Urinary bladder (tissue), 4 donors: ENCODE measurements at places on chromosomes 1 and 21.

DNA sequence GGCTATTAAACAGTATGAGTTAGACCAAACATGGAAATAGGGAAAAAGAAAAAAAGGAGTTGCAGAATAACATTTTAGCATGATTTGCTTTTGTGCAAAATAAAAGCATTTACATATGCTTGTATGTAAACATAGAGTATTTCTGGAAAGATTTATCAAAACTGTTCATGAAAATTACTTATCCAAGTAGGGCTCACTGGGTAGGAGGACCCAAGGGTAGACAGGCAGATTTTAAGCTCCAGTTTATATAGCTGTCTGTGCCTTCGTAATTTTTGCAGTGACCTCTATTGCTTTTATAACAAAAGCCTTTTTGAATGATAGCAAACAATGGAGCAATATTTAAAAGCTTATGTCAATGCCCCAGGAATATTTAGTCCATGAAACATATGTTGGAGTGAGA is 228.8 kb upstream of the IRF2BP2 start:
- no peak for DNase-seq

GRCh38 chr1:56557746-56558145 is 21.6 kb downstream of the PLPP3 start:
- DNase-seq: no peak

- DNase-seq: peak; percentile 53
Measured at GRCh38 chr1:204493145-204493983, 1.2 kb downstream of the PIK3C2B start.

DNA sequence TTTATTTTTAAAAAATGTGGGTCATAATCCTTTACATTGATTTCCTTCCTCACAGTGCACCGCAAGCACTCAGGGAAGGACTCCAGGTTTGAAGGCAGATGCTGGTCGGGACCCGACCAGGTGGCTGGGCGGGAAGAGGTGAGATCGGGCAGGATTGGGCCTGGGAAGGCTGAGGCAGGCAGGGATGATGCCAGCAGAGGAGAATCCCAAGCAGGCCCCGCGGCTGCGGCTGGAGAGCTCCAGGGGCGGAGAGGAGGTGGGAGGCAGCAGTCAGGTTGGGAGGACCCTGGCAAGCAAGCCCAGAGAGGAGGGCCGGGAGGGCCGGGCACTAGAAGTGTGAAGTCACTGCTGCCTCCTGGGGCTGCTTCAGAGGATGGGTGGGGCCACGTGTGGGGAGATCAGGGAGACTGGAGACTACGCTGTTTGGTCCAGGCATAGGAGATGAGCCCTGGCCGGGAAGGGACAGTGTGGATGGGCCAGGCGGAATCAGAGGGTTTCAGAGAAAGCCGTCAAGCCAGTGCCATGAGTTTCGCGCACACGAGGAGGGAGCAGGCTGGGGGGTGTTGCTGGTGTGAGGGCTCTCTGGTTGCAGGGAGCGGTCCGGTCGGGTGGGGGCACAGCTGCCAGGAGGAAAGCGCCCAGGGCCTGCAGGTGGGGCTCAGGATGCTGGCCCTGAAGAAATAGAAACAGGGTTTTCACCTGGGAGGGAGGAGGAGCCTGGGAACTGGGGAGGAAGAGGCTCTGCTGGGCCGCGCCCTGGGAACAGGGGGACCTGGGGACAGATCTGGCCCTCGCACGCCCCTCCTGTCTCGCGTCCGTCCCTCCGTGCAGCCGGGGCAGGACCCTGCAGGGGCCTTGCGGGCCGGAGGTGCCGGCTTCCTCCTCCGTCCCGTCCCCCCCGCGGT is 888 bp upstream of the COL18A1 start:
- no peak for DNase-seq

- DNase-seq: no peak
Measured at GRCh38 chr1:114216431-114217173, 62.9 kb upstream of the SYT6 start.

DNA sequence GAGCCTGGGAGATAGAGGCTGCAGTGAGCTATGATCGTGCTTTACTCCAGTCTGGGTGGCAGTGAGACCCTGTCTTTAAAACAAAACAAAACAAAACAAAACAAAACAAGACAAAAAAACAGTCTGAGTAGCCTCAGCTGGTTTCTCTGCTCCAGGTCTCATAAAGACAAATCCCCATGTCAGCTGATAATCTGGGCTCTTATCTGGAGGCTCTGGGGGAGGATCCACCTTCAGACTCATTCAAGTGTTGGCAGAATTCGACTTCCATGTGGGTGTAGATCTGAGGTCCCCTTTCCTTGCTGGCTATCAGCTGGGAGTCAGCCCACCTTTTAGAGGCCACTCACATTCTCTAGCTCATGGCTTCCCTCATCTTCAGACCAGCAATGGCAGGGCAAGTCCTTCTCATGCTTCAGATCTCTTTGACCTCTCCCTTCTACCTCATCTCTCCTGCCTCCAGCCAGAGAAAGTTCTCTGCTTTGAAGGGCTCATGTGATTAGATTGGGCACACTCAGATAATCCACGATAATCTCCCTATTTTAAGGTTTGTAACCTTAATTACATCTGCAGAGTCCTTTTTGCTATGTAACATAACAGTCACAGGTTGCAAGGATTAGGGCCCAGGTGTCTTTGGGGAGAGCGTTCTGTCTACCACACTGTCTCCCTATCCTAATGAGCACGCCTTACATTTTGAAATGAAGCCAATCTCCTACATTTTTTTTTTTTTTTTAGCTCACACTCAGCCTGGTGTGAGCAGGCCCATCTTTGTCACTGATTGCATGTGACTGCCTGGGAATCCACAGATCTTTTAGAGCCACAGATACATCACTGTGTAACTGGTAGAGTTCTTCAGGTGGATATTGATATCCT is 7.5 kb upstream of the PYCR2 start:
- DNase-seq: no peak

DNA sequence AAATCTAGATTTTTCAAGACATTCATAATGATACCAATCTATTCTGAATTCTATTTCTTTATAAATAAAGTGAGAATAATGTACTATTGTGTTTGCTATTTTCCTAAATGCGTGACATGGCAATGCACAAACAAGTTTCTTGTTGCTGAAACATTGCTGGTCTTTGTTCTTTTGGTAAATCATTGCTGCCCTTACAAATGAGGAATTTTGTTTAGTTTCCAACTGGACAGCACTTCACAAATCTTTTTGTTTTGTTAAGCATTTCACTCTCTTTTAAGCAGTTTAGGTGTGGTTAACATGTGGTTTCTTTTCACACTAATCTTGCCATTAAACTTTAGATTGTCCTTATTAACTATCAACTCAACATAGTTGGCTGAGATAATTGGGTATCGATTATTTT is 94.6 kb downstream of the LRRC7 start:
- DNase-seq: no peak

GRCh38 chr21:21712748-21713520 is 714.7 kb downstream of the NCAM2 start:
- DNase-seq: no peak

- DNase-seq: no peak
Measured at GRCh38 chr1:35847935-35848565, 35.0 kb upstream of the AGO1 start.

- DNase-seq: no peak
Measured at GRCh38 chr1:43319288-43319687, 18.3 kb upstream of the MPL start.

DNA sequence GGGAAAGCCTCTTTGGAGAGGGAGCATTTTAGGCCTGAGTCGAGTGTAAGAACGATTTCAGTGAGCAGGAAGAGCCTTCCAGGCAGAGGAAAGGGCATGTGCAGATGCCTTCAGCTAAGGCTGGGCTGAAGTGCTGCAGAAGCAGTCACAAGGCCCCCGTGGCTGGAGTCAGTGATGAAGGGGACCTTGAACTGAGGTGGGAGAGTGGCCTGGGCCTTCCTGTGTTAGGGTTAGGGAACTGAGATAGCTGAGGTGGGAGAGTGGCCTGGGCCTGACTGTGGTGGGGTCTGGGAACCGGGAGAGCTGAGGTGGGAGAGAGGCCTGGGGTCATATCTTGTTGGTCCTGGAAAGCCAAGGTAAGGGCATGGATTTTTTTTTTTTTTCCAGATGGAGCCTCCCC is 50.9 kb upstream of the ETV3 start:
- no peak for DNase-seq

- DNase-seq: no peak
Measured at GRCh38 chr1:59422921-59423575, 126.2 kb downstream of the FGGY start.
